ENCODE measurements at places on chromosomes 7 and 10.

GRCh38 chr10:131742500-131742951 lies 158.3 kb upstream of the PPP2R2D start:
- DNase-seq: no peak

DNA sequence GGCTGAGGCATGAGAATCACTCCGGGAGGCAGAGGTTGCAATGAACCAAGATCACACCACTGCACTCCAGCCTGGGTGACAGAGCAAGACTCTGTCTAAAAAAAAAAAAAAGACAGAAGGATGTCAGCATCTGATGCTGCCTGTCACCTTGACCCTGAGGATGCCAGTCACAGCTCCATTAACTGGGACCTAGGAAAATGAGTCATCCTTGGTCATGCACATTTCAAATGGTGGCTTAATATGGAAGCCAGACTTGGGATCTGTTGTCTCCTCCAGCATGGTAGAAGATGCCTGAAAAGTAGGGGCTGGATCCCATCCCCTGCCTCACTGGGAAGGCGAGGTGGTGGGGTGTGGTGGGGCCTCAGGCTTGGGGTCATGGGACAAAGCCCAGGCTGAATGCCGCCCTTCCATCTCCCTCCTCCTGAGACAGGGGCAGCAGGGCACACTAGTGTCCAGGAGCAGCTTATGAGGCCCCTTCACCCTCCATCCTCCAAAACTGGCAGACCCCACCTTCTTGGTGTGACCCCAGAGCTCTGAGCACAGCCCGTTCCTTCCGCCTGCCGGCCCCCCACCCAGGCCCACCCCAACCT lies 1.3 kb downstream of the NOS3 start:
- DNase-seq: no peak

DNA sequence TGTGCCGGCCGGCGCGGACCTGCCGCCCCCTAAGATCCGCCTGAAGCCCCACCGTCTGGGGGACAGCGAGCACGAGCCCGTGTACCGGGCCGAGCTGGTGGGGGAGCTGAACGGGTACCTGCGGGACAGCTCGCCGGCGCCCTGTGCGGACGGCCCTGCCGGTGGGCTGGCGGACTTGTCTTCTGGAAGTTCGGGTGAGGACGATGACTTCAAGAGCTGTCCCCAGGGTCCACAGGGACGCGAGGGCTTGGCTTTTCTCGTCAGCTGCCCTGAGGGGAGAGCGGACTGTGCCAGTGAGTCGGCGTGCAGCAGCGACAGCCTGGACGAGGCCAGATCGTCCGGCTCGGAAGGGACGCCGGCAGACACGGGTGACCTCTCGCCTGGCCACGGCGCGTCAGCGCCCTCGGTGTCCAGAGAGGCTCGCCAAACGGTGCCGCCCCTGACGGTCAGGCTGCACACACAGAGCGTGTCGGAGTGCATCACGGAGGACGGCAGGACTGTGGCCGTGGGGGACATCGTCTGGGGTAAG lies 8.5 kb downstream of the PWWP2B start:
- no peak for DNase-seq

DNA sequence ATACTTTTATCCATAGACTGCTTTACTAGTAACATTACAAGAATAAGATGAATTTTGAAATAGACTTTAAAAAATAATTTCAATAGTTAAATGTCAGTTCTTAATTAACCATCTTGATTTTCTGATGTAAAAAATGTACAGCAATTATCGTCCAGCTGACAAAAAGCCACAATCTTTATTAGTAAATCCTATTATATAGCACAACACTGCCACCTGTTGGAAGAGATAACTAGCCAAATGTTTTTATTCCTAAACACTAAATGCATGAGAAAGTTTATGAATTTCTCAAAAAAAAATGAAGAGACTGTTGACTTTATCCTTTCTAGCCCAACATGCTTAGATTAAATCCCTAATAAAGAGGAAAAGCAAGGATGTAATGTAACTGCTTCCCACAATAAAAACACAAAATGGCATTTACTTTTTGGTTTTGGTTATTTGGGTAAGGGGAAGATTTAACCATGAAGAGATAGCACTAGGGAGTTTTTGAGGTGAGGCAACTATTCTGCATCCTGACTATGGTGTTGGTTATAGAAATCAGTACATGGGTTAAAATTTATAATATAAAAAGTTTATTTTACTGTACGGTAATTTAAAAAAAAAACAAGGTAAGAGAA lies 8.0 kb downstream of the COA1 start:
- DNase-seq: peak; percentile 53

DNA sequence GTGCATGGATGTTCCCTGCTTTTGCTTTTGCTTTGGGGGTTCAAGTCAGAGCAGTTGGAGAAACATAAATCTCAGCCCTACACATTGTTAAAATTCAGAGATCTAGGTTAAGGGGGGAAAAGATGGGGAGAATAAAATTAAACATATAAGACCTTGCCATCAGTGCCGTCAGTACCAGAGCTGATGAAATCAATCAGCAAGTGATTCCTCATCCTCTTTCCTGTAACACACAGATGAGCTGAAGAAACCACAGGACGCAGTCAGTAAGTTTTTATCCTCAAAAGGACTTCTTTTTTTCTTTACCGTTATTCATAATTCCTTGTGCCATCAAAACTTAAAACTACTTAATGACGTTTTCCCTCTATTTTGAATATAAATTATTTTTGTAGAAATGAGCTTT lies 5.9 kb downstream of the HECW1 start:
- no peak for DNase-seq

Measured in activated CD4-positive, alpha-beta T cell treated with anti-CD3 and anti-CD28 coated beads, Interleukin-2, Interleukin-6, amounts not matched to agents 100 ng/mL and 50 ng/mL, durations not matched to agents 16 hours and 8 hours (primary cell).